ENCODE measurements at places on chromosomes 11 and 22. TPM values are rescaled to one million over a fixed set of nuclear protein-coding genes. Genes with fewer than 3 reads are reported as not detected.

The MS4A4E gene
- 3.3 TPM for total RNA-seq

DNA sequence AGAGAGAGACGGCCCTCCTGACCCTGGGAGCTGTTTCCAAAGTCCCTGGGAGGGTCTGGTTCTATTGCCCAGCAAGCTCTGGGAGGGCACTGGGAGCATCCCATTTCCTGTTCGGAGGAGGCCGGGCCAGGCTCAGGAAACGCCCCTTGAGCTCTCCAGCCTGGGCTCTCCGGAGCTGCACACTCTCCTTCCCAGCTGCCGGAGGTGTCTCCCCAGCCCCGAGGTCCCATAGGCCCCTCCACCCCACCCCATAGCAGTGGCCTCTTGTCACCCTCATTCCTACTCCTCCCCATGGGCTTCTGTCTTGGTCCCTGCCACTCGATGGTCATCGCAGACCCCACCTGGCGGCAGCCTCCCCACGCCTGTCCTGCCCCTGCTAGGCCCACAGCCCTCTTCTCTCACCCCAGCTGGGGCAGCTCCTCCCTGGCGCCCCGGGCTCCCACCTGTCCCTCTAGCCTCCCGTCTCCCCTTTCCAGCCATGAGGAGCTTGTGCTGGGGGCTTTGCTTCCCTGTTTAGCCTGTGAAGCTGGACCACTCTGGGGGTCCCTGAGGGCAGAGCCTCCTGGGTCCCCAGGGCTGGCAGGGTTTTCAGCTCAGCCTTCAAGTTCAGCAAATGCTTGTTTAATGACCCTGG, 2.8 kb downstream of the TSPAN32 start:
- peak; percentile 47 for DNase-seq

DNA sequence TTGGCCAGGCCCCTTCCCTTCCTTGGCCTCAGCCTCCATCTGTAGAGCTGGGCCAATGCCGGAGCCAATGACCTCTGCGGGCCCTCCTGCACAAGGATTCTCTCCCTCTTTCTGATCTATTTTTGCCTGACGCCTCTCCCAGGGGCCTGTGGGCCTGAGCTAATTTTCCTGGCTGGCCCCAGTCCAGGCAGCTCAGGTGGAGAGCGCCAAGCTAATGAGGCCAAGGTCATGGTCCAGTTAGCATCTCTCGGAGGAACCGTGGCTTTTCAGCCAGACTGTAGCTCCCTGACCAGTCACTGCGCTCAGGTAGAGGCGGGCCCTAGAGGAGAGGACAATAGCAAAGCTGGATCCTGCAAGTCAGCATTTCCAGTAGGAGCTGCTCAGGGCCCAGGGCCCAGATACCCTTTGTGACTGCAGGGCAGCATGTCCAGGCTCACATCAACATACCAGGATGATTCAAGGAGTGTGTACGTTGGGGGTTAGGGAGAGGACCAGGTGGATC, 43.5 kb downstream of the APOL3 start:
- no peak for DNase-seq

The C11orf91 gene
- total RNA-seq: not detected

The MFNG gene
- total RNA-seq: 14.4 TPM

- no peak for DNase-seq
Measured at GRCh38 chr22:43273902-43274484, 69.2 kb downstream of the SCUBE1 start.

DNA sequence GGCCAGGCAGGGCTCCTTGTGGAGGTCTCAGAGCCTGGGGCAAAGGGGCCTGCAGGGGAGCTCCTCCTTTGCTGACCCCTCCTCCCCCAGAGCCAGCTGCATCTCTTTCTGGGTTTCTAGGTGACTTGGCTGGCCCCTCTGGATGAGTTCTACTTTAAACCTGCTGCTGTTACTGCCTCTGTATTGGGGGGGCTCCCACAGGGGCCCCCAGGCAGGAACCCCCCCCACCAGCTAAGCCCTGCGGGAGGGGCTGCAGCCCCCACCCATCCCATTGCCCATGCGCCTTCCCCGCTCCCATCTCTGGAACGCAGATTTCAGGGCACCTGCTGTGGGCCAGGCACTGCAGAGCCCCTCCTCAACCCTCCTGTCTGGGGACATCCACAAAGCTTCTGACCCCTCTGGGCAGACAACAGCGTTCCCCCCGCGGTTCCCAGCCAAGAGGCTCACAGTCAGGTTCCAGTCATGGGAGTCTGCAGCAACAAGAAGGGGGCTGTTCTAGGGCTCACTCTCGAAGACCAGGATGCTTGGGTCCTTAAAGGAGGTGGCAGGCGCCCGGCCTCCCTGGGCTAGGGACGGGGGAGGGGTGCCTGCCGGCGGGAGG, 815 bp upstream of the PLCB3 start:
- DNase-seq: no peak

DNA sequence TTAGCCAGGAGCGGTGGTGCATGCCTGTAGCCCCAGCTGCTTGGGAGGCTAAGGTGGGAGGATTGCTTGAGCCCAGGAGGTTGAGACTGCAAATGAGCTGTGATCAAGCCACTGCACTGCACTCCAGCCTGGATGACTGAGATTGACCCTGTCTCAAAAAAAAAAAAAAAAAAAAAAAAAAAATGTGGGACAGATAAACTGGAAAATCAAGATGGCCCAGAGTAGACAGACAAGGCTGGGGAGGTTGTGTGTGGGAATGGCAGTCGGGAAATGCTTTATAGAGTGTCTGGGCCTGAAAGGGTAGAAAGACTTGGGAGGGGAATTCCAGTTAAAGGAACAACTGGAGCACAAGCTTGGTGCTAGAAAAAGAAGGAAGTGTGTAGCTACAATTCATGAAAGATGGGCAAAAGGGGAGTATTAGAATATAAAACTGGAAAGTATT, 18.2 kb upstream of the WDR74 start:
- no peak for DNase-seq

- DNase-seq: no peak
Measured at GRCh38 chr22:36457688-36458450, 23.6 kb downstream of the TXN2 start.

- no peak for DNase-seq
Measured at GRCh38 chr22:44351685-44352377, 39.1 kb upstream of the SHISAL1 start.

DNA sequence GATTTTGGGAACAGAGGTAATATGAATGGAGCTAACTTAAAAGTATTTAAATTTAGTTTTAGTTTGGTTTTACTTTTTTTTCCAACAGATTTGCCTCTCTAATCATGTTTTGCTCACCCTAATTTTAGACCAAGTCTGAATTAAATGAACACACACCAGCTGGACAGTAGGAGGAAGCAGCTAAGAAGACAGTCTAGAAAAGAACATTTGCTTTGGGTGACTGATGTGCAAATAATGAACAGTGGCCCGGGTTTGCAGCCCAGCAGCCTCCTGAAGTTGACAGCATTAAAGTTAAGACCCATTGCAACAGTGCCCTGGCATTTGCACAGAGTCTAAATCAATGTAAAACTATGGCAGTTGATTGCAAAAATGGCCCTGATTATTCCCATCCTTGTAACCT, 66.4 kb upstream of the SORL1 start:
- DNase-seq: no peak

The FAM76B gene
- total RNA-seq: 12.9 TPM

GRCh38 chr11:72466410-72466809, 32.1 kb upstream of the CLPB start:
- DNase-seq: no peak

DNA sequence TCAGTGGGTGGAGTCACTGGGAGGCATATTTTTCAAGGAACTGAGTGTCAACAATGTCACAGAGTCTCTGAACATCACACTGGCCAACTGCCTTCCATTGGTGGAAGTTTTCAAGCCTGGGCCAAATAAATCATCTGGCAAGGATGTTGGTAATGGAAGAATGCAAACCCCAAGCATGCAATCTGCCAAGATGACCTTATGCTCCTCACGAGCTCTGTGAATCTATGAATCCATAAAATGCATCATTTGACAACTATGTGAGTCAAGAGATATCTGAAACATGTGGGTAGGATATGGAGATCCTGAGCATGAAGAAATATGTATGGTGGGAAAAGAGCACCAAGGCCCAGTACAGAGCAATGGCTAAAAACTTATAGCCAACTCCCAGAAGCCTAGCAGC, 122.2 kb downstream of the PLEKHA7 start:
- no peak for DNase-seq

GRCh38 chr11:76778874-76779273, 4.3 kb upstream of the TSKU start:
- DNase-seq: no peak

The DDIAS gene
- total RNA-seq: 2.1 TPM

GRCh38 chr11:129814244-129815014, 1.2 kb upstream of the TMEM45B start:
- no peak for DNase-seq

The TRIM66 gene
- total RNA-seq: 9.2 TPM

DNA sequence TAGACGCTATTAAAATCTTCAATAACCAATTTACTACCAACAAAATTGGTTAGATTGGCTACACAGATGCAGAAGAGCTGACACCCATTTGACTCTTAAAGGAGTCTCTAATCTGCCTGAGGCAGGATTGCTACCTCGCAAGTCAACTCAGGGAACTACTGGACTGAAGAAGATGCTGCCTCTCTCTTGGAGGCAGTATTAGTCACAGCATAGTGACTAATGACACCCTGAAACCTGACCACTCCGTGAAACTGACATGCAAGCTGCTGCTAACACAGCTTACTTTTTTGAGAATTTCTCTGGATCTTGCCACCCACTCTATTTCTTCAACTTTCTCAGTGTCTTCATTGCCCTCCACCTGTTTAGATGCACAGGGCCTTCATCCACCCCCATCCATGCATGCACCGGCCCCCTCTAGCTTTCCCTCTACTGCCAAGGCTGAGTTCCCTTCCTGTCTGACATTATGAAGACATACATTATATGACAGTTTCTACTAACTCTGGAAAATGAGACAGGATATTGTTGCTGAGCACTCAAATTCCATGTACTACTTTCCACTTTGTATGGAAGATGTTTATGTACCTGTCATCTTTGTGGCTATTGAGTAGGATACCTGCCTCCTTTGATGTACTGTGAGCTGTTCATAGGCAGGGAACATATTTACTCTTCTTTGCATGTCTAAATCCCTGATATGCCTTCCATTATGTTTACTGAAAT, 183.2 kb downstream of the MSANTD4 start:
- DNase-seq: no peak

GRCh38 chr22:43272301-43272700, 70.9 kb downstream of the SCUBE1 start:
- no peak for DNase-seq

DNA sequence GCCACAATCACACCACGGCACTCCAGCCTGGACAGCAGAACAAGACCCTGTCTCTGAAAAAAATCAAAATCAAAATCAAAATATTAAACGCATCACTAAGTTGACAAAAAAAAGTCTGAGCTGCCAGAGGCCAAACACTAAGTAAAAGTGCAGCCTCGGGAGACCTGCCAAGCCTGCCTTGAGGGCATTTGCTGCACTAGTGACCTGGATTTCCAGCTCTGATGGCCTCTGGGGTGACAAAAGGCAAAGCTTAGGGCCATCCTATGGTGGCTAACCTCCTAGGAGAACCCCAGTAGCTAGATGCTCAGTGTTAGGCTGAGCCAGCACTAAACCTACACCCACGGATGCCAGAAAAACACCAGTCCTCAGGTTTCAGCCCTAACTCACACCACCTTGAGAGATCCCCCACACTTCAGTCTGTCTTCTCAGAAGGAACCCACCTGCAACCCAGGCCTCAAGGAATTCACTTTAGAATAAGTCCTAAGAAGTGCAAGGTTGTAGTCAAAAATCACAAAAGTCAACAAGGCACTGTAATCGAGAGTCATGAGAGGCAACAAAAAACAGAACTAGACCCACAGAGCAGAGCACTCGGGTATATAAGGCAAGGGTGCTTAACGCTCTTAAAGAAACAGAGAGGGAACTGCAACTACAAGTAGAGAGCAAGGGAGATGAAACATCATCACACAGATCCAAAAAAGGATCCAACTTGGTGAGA, 28.6 kb downstream of the GNB1L start:
- DNase-seq: no peak

The CD248 gene
- 0.87 TPM for total RNA-seq

DNA sequence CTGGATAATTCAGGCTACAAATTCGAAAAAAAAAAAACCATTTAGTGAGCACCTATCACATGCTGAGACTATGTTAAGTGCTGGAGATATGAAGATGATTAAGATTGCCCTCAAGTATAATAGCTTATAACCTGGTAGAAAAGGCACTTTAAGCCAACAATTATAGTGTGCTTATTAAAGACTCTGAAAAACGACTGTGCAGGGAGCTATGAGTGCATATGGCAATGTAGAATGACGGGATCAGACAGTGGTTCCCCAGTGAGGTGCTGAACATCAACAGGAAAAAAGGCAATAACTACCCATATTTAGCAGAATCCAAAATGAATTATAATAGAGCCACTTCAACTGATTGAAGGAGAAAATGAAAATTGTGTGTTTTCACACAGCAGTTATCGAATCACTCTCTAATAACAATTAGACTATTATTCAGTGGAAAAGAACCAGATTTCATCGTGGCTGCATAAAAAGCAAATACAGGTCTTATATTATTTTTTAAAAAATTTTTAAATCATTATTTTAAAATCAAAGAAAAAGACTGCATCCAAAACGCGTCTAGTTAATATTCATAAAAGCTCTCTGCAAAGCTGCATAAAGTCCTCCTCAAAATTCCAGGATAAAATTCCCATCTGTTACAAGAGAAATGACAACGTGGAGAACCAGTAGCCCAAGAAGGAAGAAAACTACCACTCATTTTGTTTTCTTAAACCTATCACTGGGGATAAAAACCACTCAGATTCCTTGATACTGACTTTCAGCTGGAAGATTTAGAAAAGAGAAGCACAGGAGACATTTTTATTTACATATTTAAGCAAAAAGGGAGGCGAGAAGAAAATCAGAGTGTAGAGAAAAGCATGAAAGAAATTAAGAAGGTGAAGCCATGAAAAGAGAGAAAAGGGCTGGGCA, 1.1 kb downstream of the MTMR2 start:
- DNase-seq: no peak

GRCh38 chr11:95891423-95892170, 32.3 kb downstream of the MTMR2 start:
- DNase-seq: no peak

DNA sequence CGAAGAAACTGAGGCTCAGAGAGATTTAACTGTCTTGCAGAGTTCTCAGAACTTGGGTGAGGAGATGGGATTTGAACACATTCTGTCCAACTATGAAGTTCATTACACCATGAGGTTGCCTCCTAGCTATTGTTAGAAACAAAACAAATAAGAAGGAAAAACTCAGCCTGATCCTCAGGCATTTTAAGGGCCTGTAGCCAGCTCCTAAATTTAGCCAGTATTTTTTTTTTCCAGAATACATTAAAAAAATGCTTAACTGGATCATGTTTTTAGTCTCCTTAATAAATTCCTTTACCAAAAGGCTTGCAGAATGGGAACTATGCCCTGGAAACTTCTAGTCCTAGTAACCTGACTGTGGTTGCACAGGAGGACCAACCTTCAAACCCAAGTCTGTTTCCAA, 212.0 kb downstream of the CSNK2A3 start:
- no peak for DNase-seq

The ROBO4 gene
- total RNA-seq: 18.8 TPM

The BIK gene
- total RNA-seq: 0.30 TPM

- no peak for DNase-seq
Measured at GRCh38 chr11:97537407-97538150, 1147.8 kb downstream of the JRKL start.

The CALCA gene
- total RNA-seq: 4.7 TPM

The HEPHL1 gene
- not detected for total RNA-seq
